ENCODE measurements at places on chromosomes 5 and 9.

DNA sequence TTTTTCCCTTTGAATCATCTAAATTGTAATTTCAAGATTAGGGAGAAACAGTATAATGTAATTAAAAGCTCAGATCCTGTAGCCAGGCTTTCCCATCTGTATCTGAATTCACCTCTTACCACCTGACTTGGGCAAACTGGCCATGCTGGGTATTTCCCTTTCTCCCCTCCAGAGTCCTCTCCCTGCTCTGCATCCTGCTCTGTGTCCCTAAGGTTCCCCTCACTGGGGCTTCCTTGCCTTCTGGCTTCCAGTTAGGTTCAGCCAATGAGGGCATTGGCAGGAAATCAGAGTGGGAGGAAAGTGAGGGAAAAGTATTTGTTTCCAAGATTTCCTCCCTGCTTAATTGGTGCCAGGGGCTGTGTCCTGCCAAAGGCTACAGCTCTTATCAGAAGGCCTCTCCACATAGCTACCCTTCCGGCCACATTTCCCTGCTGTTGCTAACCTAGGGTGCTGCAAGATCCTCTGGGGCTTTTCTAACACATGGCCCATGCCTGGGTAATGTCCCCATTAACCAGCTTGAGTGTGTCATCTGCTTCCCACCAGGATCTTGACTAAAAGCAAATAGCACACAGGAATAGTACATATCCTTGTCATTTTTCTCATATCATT lies 51.0 kb upstream of the MPDZ start:
- no peak overlapping the region for H3K27ac ChIP-seq
- H3K4me3 ChIP-seq, result no peak overlapping the region
- no peaks in the 10 kb centered on the region for H3K27me3 ChIP-seq
- no peaks in the 10 kb centered on the region for H3K4me1 ChIP-seq
- no peak for DNase-seq
- no peaks in the 10 kb centered on the region for H3K36me3 ChIP-seq

DNA sequence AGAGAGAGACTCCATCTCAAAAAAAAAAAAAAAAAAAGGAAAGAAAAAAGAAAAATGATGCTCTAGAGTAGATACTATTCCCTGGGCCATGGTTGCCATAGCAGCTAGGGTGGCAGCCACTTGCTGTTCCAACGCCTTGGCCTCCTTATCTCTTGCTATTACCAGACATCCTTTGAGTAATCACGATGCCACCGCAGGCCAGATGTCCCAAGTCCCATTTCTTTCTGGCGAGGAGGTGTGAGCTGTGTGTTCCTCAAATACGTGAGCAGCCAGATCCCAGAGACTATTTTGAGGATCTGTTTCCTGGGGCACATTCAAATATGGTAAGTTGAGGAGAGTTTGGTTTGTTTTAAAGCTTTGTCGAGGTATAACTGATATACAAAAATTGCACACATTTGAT lies 23.4 kb upstream of the GFPT2 start:
- peaks cover 7% of the 10 kb centered on the region for H3K27me3 ChIP-seq
- H3K4me3 ChIP-seq, result no peak overlapping the region
- no peaks in the 10 kb centered on the region for H3K4me1 ChIP-seq
- no peak overlapping the region for H3K27ac ChIP-seq
- peaks cover 11% of the 10 kb centered on the region for H3K36me3 ChIP-seq

DNA sequence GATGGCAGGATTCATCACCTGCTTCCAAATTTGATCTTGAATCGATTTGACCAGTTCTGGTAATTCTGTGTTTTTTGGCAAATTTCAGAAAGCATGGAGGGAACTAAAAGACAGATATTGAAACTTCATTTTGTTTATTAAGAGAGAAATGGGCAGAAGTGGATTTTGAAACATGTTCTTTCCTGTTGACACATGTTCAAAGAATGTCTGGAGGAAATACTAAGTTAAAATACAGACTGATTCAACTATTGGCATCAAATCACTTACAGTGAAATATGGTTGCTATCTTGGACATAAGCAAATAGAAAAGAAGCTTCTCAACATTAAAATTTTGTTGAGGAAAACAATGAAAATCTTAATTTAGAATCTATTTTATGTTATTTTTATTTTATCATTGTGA lies 19.3 kb upstream of the GZMK start:
- no peak overlapping the region for H3K27ac ChIP-seq
- no peaks in the 10 kb centered on the region for H3K36me3 ChIP-seq
- H3K4me1 ChIP-seq, result peaks cover 34% of the 10 kb centered on the region
- no peak overlapping the region for H3K4me3 ChIP-seq
- DNase-seq, result no peak

GRCh38 chr9:120676767-120677402 lies 37.4 kb downstream of the MEGF9 start:
- H3K27ac ChIP-seq, result no peak overlapping the region
- DNase-seq, result no peak
- no peaks in the 10 kb centered on the region for H3K27me3 ChIP-seq
- H3K4me1 ChIP-seq, result peaks cover 23% of the 10 kb centered on the region
- no peak overlapping the region for H3K4me3 ChIP-seq
- H3K36me3 ChIP-seq, result peaks cover 2% of the 10 kb centered on the region

DNA sequence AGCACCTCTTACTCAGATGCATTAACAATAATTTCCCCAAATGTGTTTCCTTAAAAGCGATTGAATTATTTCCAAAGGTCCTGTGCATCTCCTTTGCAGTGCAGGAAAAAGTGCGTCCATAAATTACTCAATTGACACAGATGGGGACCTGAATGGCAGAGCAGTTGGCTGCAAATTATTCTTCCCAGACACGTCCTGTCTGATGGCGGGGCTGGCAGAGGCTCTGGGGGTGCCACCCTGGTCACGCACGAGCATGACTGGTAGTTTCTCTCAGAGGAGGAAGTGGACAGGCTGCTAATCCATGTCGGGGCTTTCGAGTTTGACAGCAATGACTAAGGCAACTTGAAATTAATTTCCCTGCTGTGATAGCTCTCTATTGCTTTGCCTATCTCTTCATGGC lies 264.8 kb upstream of the BRINP1 start:
- no peak for DNase-seq
- H3K4me3 ChIP-seq, result no peak overlapping the region
- H3K27ac ChIP-seq, result no peak overlapping the region
- no peaks in the 10 kb centered on the region for H3K36me3 ChIP-seq
- H3K4me1 ChIP-seq, result no peaks in the 10 kb centered on the region
- H3K27me3 ChIP-seq, result no peaks in the 10 kb centered on the region

- no peak for DNase-seq
- peaks cover 5% of the 10 kb centered on the region for H3K4me1 ChIP-seq
- no peak overlapping the region for H3K27ac ChIP-seq
- no peak overlapping the region for H3K4me3 ChIP-seq
- H3K27me3 ChIP-seq, result no peaks in the 10 kb centered on the region
Measured at GRCh38 chr5:56095579-56096102, 100.9 kb upstream of the IL6ST start.

DNA sequence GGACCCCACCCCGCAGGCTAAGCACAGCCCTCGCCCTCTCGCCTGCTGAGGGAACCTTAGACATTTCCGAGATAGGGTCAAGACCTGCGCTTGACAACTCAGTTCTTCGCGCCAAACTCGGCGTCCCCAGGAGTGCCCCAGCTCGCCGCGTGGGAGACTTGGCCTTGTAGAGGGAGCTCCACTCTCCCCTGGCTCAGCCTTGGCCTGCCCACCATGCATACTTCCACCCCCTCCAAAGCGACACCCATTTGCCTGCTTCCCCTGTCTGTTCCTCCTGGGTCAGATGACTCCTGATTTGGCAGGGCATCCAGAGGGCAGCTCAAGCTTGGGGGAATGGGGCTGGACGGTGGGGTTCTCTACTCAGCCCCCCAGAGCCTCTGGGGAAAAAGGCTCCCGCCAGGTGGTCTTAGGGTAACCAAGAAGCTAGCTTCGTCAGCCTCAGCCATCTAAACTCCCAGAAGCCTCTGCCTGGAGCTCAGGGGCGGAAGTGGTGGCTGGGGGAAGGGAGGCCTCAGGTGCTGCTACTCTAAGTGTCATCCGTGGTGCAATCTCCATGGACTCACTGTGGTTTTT lies 560 bp downstream of the DOCK2 start:
- peaks cover 56% of the 10 kb centered on the region for H3K4me1 ChIP-seq
- no peaks in the 10 kb centered on the region for H3K27me3 ChIP-seq
- peak overlapping the region; percentile 97 for H3K4me3 ChIP-seq
- peak; percentile 56 for DNase-seq
- H3K36me3 ChIP-seq, result peaks cover 26% of the 10 kb centered on the region

DNA sequence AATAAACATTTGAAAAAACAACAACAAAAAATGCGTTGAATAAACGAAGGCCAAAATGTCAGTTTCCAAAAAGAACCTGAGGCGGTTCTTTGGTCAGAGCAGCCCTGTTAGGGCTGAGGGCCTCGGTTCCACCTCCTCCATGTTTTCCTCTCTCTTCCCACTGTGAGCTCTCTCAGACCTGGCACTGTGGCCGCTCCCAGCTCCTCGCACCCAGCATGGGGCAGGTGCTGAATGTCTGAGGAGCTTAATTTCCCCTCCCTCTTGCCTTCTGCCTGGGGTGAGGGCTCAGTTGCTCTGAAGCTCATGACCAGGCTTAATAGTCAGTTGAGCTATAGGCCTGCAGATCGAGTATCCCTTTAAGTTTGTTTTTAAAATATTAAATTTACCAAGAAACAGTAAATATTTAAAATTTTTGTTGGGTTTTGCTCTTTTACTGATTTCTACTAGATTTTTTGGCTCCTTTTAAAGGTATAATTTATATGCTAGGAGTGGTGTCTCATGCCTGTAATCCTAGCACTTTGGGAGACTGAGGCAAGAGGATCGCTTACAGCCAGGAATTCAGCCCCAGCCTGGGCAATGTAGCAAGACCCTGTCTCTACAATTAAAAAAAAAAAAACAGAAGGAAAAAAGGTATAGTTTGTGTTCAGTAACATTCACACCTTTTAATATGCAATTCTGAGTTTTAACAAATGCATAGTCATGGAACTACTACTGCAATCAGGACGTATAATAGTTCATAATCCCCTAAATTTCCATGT lies 28.1 kb downstream of the DAPK1 start:
- H3K4me1 ChIP-seq, result no peaks in the 10 kb centered on the region
- H3K36me3 ChIP-seq, result no peaks in the 10 kb centered on the region
- H3K27me3 ChIP-seq, result no peaks in the 10 kb centered on the region
- H3K27ac ChIP-seq, result no peak overlapping the region
- no peak for DNase-seq

GRCh38 chr5:59798862-59799667 lies 94.5 kb downstream of the PDE4D start:
- no peaks in the 10 kb centered on the region for H3K36me3 ChIP-seq
- H3K27ac ChIP-seq, result no peak overlapping the region
- no peak overlapping the region for H3K4me3 ChIP-seq
- H3K4me1 ChIP-seq, result no peaks in the 10 kb centered on the region
- no peak for DNase-seq
- H3K27me3 ChIP-seq, result peaks cover 13% of the 10 kb centered on the region

GRCh38 chr9:123225995-123226394 lies 42.4 kb downstream of the STRBP start:
- H3K27me3 ChIP-seq, result no peaks in the 10 kb centered on the region

GRCh38 chr5:57598097-57598496 lies 115.5 kb upstream of the ACTBL2 start:
- no peaks in the 10 kb centered on the region for H3K36me3 ChIP-seq
- no peak for DNase-seq
- H3K27ac ChIP-seq, result no peak overlapping the region
- no peaks in the 10 kb centered on the region for H3K4me1 ChIP-seq

DNA sequence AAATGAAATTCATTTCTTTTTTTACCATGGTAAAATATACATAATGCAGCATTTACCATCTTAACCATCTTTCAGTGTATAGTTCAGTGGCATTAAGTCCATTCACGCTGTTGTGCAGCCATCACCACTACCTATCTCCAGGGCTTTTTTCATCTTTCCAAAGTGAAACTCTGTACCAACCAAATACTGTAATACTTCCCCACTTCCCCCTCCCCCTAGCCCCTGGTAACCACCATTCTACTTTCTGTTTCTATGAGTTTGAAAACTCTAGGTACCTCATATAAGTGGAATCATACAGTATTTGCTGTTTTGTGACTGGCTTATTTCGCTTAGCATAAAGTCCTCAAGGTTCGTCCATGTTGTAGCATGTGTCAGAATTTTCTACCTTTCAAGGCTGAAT lies 23.4 kb downstream of the SPAAR start:
- H3K4me1 ChIP-seq, result no peaks in the 10 kb centered on the region
- H3K4me3 ChIP-seq, result no peak overlapping the region
- H3K27me3 ChIP-seq, result no peaks in the 10 kb centered on the region
- DNase-seq, result no peak
- H3K36me3 ChIP-seq, result peaks cover 3% of the 10 kb centered on the region

DNA sequence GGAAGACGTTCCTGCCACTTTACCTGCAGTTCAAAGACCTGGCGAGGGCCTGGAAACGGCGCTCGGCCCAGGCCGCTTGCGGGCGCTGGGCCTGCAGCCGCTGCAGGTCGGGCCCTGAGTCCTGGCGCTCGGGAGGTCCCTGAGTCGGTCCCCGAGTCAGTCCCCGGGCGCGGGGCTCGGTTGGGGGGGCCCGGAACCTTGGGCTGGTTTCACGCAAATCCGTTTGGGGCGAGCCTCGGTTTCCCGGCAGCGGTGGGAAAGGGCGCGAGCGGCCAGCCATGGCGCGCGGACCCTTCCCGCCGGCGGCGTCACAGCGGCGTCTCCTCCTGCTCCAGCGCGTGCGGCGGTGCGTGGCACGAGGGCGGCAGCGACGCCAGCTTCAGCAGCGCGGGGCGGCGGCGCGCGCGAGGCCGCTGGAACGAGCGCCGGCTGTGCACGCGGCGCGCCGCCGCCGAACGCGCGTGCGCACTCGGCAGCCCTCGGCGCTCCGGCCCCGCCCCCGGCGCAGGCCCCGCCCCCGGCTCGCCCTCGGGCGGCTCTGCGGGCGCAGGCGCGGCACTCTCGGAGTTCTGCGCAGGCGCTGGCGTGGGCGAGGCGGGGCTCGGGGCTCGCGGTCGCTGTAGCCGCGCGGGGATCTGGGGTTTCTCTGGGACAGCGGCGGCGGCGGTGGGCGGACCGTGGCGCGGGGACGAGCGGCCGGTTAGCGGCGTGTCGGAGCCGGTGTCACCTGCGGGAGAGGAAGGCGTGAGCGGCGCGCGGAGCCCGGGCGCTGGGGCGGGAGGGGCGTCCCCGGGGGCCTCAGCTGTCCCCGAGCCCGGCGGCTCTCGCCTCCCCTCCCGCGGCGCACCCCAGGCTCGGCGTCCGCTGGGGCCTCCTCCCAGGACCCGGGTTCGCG lies 29.9 kb downstream of the EXOC3 start:
- peak; percentile 84 for DNase-seq
- peaks cover 16% of the 10 kb centered on the region for H3K36me3 ChIP-seq
- H3K27me3 ChIP-seq, result peaks cover 15% of the 10 kb centered on the region
- peak overlapping the region; percentile 84 for H3K4me3 ChIP-seq
- peak overlapping the region; percentile 82 for H3K27ac ChIP-seq

DNA sequence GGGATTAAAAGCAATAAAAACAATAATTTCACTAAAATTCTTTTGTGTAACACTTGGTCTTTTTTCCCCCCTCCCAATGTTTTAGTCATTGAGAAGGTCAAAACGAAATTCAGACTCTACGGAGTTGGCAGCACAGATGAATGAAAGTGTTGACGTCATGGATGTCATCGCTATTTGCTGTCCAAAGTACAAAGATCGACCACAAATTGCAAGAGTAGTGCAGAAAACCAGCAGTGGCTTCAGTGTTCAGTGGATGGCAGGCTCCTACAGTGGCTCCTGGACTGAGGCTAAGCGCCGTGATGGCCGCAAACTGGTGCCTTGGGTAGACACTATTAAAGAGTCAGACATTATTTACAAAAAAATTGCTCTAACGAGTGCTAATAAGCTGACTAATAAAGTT lies 184.7 kb downstream of the CPLANE1 start:
- no peaks in the 10 kb centered on the region for H3K4me1 ChIP-seq
- H3K27ac ChIP-seq, result no peak overlapping the region
- H3K27me3 ChIP-seq, result no peaks in the 10 kb centered on the region
- DNase-seq, result no peak
- no peak overlapping the region for H3K4me3 ChIP-seq
- peaks cover 60% of the 10 kb centered on the region for H3K36me3 ChIP-seq
